ENCODE measurements at places on chromosomes 6 and 20.

GRCh38 chr6:107803957-107804356, 20.2 kb downstream of the SCML4 start:
- DNase-seq = no peak

- DNase-seq = no peak
Observed at GRCh38 chr20:59784791-59785668, 148.4 kb downstream of the SYCP2 start.

- DNase-seq = no peak
Observed at GRCh38 chr6:144246988-144247387, 38.1 kb upstream of the UTRN start.

DNA sequence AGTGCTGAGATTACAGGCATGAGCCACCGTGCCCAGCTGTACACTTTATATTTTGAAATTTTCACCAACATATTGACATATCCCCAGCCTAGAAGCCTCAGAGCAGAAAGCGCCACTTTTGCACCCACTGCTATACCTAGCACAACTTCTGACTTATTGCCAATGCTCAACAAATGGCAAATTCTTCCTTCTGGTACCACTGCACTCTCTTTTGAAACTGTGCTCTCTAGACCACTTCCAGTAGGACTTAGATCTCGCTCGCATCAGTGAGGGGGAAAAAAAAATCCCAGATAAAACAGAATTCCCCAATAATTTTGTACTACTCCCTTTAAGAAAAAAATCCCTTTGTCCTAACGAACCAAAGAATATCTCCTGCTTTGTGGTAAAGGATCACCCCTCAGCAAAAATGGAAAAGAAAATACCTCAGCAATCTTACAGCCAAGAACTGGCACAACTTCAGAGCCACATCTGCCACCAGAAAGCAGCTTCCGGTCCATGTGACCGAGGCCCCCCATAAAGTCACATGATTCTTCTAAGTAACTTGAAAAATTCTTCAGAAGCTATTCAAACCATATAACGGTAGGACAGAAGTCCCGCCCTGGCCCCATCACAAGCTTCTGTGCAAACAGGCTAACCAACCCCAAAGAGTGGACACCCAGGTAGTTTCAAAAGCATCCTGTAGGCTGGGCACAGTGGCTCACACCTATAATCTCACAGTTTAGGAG, 18.5 kb upstream of the IL17F start:
- no peak for DNase-seq

DNA sequence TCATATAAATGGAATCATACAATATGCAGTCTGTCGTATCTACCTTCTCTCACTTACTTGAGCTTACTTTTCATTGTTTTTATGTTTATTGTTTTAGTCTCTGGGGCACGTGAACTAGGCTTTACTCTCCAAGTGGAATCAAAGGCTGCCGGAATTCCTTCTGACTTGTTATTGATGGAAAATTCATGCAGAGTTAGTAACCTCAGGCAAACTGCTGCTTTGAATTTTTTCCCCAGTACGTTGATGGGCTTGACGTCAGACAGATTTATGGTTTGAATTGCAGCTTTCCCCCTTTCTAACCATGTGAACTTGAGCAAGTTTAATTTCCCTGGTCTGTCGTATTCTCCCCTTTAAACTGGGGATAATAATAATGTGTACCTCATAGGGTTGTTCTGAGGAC, 68.6 kb downstream of the ZDHHC14 start:
- no peak for DNase-seq

DNA sequence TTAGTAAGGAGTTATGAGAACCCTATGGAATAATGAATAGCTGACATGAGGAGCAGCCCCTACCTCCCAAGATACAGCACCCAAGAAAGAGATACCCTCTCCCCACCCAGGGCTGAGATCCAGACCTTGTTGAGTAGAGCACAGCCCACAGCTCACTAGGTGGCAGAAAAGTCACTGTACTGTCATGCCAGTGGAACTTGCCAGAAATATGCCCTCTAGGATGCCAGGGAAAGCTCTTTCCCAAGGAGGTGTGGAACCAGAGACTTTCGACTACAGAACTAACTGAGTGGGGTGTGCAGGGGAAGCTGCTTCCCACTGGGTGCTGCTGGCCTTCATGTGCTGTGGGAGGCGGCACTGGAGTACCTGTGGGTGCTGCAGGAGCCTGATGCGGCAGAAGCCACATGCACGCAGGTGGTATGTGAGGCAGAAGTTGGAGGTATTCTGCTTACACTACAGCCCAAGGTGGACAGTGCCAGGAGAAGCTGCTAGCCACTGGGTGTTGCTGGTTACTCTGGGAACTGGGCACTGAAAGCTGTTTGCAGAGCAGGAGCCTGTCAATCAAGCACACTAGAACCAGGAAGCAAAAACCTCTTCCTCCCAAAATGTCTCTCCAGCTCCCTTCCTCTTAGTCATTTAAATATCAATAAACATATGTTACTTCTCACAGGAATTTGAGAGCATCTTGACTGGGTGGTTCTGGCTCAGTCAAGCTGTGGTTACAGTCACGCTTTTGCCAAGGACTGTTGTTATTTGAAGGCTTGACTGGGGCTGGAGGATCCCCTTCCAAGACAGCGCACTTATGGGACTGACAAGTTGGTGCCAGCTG, 17.8 kb downstream of the ARMC12 start:
- peak; percentile 90 for DNase-seq

GRCh38 chr6:15340775-15341174, 94.9 kb downstream of the JARID2 start:
- DNase-seq = no peak

GRCh38 chr6:150126641-150127291, 16.1 kb upstream of the PPP1R14C start:
- no peak for DNase-seq

GRCh38 chr6:148497257-148497656, 154.6 kb downstream of the SASH1 start:
- DNase-seq = no peak

DNA sequence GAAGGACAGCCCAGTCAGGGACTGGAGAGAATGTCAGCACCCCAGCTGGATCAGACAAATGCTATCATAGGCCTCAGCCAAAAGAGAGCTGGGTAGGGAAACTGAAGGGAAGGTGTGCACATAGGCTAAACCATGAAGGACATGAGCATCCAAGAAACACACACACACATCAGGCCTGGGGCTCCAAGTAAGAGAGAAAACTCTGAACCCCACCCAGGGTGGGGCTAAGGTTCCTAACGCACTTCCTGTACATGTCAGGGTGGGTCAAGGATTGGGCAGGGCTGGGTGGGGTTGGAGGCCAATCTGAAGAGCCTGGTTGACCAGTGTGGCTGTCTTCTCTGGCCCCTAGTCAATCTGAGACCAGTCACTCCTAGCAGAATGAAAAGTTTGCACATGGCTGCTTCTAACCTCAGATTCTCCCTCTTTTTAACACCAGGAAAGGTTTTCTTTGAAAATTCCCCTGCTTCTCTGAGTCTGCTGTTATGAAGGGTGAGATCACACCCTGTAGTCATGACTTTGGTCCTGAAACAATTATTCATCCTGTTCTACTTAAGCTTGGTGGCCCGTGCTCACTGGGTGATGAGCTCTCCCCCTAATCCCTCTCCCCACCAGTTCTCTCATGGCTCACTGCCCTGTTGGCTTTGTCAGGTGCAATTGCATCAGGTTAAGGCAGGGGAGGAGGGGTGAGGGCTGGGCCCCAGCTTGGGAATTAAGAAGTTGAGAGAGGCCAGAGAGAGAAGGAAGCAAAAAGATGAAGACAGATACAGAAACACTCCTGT, 88.4 kb downstream of the MAFB start:
- no peak for DNase-seq

Measured in T47D (cell line).